Dermis microvascular lymphatic vessel endothelial cell (primary cell): ENCODE measurements at places on chromosomes 2 and 18. TPM values are rescaled to one million over a fixed set of nuclear protein-coding genes. Genes with fewer than 3 reads are reported as not detected.

Gene SIX2
- total RNA-seq = 0.13 TPM in 1 of 2 replicates, not detected in the other

Gene HNMT
- 3.0 and 3.9 TPM in 2 replicates for total RNA-seq

Gene RNF125
- 4.4 and 4.5 TPM in 2 replicates for total RNA-seq

Gene DLX2
- total RNA-seq = not detected in 2 replicates

Gene CFAP65
- total RNA-seq = not detected in 2 replicates

Gene SERPINB13
- not detected in 2 replicates for total RNA-seq

Gene CHST10
- total RNA-seq = 6.0 and 8.6 TPM in 2 replicates

Gene SPP2
- not detected in 2 replicates for total RNA-seq
